Activated T-cell treated with anti-CD3 and anti-CD28 coated beads, Interleukin-2, amount 50 U/mL, for 72 hours (primary cell): ENCODE measurements at places on chromosomes 12 and 14.

DNA sequence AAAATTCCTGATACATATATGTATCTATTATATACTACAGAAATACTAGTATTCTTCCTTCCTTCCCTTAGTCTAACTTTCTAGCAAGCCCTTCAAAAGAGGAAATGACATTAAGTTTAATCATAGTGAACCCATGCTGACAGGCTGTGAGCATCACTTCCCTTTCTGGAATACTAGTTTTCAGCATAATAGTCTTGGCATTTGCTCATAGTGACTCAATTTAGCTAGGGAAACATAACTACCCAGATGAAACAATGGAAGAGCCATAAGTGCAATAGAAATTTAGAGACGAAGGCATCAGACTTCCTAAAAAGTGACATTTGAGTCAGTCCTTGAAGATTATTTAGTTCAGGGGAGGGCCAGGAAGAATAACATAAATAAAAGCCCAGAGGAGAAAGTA, 184.5 kb upstream of the CRY1 start:
- no peak for DNase-seq

DNA sequence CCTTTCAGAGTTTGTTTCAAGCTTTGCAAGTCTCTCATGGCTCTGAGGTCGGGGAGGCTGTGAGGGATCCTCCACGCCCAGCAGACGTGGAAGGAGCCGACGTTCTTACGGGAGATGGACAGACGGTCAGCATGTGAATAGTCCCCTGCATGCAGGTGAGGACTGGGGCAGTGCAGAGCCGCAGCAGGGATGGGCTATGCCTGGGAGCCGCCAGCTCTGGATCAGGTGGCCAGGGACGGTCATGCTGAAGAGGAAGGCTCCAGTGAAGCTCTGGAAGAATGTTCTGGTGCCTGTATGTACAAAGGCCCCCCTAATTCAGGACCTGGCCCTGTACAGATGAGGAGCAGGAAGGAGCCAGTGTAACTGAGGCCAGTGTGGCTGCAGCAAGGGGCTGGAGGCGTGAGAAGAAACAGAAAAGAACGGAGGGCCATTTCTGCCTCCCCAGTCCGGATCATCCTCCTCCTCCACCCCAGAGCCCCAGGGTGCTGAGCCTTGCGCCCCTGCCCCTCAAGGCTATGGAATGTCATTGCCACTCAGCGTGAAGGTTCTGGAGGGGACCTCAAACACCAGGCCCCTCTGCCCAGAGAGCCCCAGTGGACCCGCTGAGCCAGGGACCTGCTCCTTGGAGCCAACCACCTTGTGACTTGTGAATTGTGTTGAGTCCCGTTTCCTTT, 96.8 kb upstream of the DIO3 start:
- DNase-seq, result no peak

- DNase-seq, result no peak
These were observed 78.9 kb downstream of the STAB2 start for GRCh38 chr12:103665971-103666370.

GRCh38 chr14:99747582-99748330, 45.5 kb upstream of the EML1 start:
- DNase-seq, result no peak

DNA sequence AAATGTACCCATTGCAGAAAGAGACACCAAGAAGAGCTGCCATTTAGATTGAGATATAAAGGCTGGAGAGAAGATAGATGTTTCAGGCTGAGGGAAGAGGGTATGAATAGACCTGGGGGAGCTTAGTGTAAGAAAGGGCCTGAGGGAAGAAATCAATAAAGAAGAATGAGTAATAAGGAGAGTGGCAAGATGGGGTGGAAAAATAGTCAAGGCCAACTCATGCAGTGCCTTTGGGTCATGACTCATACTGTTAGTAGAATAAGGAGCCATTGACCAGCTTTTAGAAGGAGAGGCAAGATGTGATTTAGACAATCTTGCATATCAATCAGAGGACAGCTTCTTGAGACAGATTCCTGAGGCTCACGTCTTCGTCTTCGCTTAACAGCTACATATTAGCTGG, 287.5 kb downstream of the DUSP6 start:
- DNase-seq, result peak; percentile 46
